ENCODE measurements at places on chromosomes 13 and 19. TPM values are rescaled to one million over a fixed set of nuclear protein-coding genes. Genes with fewer than 3 reads are reported as not detected.

DNA sequence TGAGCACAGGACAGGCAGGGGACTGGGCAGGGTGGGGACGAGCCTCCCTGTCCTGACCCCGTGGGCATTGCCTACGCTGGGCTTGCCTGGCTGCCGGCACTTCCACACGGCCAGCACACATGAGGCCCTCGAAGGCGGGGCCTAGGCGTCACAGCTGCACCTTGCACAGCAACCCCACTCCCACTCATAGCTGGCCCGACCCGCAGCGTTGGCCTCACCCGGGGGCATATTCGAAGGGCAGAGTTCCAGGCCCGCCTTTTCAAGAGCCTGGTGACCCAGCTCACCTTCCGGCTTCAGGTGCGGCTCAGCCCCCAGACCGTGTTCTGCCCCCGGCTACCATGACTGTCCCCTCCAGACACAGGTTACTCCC, 16.9 kb upstream of the PROZ start:
- no peak for DNase-seq
- H3K27me3 ChIP-seq, result no peaks in the 10 kb centered on the region
- H3K4me1 ChIP-seq, result no peaks in the 10 kb centered on the region
- no peaks in the 10 kb centered on the region for H3K36me3 ChIP-seq

GRCh38 chr13:98869408-98870090, 108.3 kb downstream of the DOCK9 start:
- H3K27ac ChIP-seq, result no peak overlapping the region
- no peak overlapping the region for H3K4me3 ChIP-seq
- no peaks in the 10 kb centered on the region for H3K27me3 ChIP-seq
- H3K36me3 ChIP-seq, result peaks cover 23% of the 10 kb centered on the region
- H3K4me1 ChIP-seq, result peaks cover 25% of the 10 kb centered on the region

- no peak for DNase-seq
- H3K4me1 ChIP-seq, result no peaks in the 10 kb centered on the region
- no peak overlapping the region for H3K4me3 ChIP-seq
- no peaks in the 10 kb centered on the region for H3K36me3 ChIP-seq
- peaks cover 3% of the 10 kb centered on the region for H3K27me3 ChIP-seq
Observed at GRCh38 chr13:43573802-43574514, 212.8 kb downstream of the ENOX1 start.

- peak overlapping the region; percentile 91 for H3K4me3 ChIP-seq
- H3K27me3 ChIP-seq, result no peaks in the 10 kb centered on the region
- peaks cover 53% of the 10 kb centered on the region for H3K4me1 ChIP-seq
- peak overlapping the region; percentile 85 for H3K27ac ChIP-seq
Observed at GRCh38 chr19:35644987-35645679, 3.0 kb upstream of the COX6B1 start.

- DNase-seq, result no peak
- peaks cover 18% of the 10 kb centered on the region for H3K27me3 ChIP-seq
- H3K27ac ChIP-seq, result no peak overlapping the region
- H3K4me1 ChIP-seq, result no peaks in the 10 kb centered on the region
Observed at GRCh38 chr13:52784591-52785340, 45.1 kb upstream of the CNMD start.

- no peak for DNase-seq
- H3K27me3 ChIP-seq, result peaks cover 2% of the 10 kb centered on the region
- H3K27ac ChIP-seq, result no peak overlapping the region
- no peak overlapping the region for H3K4me3 ChIP-seq
Observed at GRCh38 chr19:30172613-30173242, 199.5 kb upstream of the ZNF536 start.

- H3K36me3 ChIP-seq, result peaks cover 20% of the 10 kb centered on the region
- peak overlapping the region; percentile 99 for H3K4me3 ChIP-seq
- H3K27ac ChIP-seq, result peak overlapping the region; percentile 99
- peaks cover 42% of the 10 kb centered on the region for H3K4me1 ChIP-seq
- peak; percentile 98 for DNase-seq
- no peaks in the 10 kb centered on the region for H3K27me3 ChIP-seq
Observed at GRCh38 chr19:2084993-2085720, 11.0 kb downstream of the MOB3A start.

- H3K36me3 ChIP-seq, result no peaks in the 10 kb centered on the region
- no peak overlapping the region for H3K27ac ChIP-seq
- no peak for DNase-seq
- H3K4me3 ChIP-seq, result no peak overlapping the region
- H3K27me3 ChIP-seq, result no peaks in the 10 kb centered on the region
Observed at GRCh38 chr13:47484548-47484947, 516.5 kb downstream of the SUCLA2 start.

DNA sequence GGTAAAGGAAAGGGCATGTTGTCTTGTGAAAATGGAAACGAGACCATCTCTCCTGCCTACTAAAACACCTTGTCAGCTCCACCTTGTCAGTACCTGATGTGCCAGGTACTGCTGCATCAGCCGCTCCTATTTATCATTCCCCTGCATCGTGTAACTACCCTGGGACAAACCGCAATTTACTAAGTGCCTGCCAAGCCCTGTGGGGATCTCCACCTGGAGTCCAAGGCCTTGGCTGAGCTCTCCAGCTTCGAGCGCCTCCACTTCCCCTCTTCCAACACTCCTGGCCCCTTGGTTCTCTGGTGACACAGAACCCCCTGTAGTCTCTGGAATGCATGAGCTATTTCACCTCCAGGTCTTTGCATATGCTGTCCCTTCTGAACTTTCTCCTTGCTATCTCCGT, 25.9 kb upstream of the CCNP start:
- H3K4me1 ChIP-seq, result peaks cover 26% of the 10 kb centered on the region
- peak overlapping the region; percentile 50 for H3K27ac ChIP-seq
- H3K4me3 ChIP-seq, result no peak overlapping the region
- H3K27me3 ChIP-seq, result no peaks in the 10 kb centered on the region

GRCh38 chr19:9848060-9848459, 12.9 kb downstream of the PIN1 start:
- H3K4me1 ChIP-seq, result peaks cover 16% of the 10 kb centered on the region
- no peaks in the 10 kb centered on the region for H3K27me3 ChIP-seq
- no peak overlapping the region for H3K4me3 ChIP-seq
- peak overlapping the region; percentile 25 for H3K27ac ChIP-seq

- H3K27me3 ChIP-seq, result no peaks in the 10 kb centered on the region
- no peak for DNase-seq
- H3K4me3 ChIP-seq, result no peak overlapping the region
- no peaks in the 10 kb centered on the region for H3K4me1 ChIP-seq
Observed at GRCh38 chr13:69946511-69946910, 161.1 kb upstream of the ATXN8OS start.

- no peaks in the 10 kb centered on the region for H3K36me3 ChIP-seq
- H3K4me3 ChIP-seq, result no peak overlapping the region
- H3K27ac ChIP-seq, result peak overlapping the region; percentile 28
Observed at GRCh38 chr13:40681341-40682146, 15.1 kb upstream of the FOXO1 start.

DNA sequence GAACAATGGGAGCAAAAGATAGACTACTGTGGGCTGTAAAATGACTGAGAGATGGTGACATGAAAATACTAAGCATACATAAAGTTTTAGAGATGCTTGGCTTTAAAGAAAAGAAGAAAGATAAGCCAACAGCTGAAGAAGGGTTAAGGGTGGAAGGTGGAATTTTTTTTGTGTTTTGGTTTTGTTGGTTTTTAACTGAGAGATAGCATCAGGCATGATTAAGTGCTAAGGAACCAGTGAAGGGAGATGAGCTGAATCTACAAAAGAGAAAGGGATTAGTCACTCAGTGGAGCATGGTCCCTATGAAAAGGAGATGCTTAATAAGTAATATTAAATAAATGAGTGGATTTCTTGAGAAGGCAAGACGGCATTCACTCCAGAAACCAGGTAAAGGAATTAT, 12.5 kb upstream of the TBC1D4 start:
- no peak overlapping the region for H3K27ac ChIP-seq
- H3K36me3 ChIP-seq, result no peaks in the 10 kb centered on the region
- no peak for DNase-seq

DNA sequence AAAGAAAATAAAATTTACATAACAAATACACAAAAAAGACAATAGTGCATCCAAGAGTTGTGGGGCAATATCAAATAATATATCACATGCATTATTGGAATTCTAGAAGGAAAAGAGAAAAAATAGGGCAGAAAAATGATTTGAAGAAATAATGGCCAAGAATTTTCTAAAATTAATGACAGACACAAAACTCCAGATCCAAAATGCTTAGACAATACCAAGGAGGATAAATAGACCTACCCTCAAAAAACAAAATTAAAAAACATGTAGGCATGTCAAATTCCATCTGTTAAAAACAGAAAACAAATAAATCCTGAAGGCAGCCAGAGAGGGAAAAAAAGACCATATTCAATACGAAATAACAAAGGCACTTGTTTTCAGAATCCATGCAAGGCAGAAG, 191.5 kb upstream of the ZNF536 start:
- DNase-seq, result no peak
- H3K27ac ChIP-seq, result no peak overlapping the region
- no peaks in the 10 kb centered on the region for H3K36me3 ChIP-seq
- H3K4me3 ChIP-seq, result no peak overlapping the region
- H3K27me3 ChIP-seq, result peaks cover 30% of the 10 kb centered on the region

- no peak overlapping the region for H3K4me3 ChIP-seq
- H3K4me1 ChIP-seq, result no peaks in the 10 kb centered on the region
- H3K27me3 ChIP-seq, result no peaks in the 10 kb centered on the region
- no peaks in the 10 kb centered on the region for H3K36me3 ChIP-seq
Observed at GRCh38 chr13:96214824-96215445, 125.0 kb downstream of the HS6ST3 start.

GRCh38 chr19:18496980-18497256, 25.0 kb downstream of the ELL start:
- H3K27me3 ChIP-seq, result no peaks in the 10 kb centered on the region
- peak overlapping the region; percentile 91 for H3K27ac ChIP-seq
- H3K36me3 ChIP-seq, result no peaks in the 10 kb centered on the region
- peaks cover 91% of the 10 kb centered on the region for H3K4me1 ChIP-seq

The C19orf85 gene
- polyA plus RNA-seq, result not detected

The PLIN5 gene
- polyA plus RNA-seq, result 0.28 TPM

The C19orf38 gene
- polyA plus RNA-seq, result 0.17 TPM

The SERP2 gene
- 0.34 TPM for polyA plus RNA-seq

The SHANK1 gene
- polyA plus RNA-seq, result 0.43 TPM

The PRTN3 gene
- not detected for polyA plus RNA-seq

The TPT1 gene
- 4,400 TPM for polyA plus RNA-seq

The PTH2 gene
- not detected for polyA plus RNA-seq
